Substantia nigra (tissue), 51 donors: ENCODE measurements at places on chromosomes 2 and 18.
A peak's percentile ranks its signal among the peaks of the same experiment; 100 is the strongest.

DNA sequence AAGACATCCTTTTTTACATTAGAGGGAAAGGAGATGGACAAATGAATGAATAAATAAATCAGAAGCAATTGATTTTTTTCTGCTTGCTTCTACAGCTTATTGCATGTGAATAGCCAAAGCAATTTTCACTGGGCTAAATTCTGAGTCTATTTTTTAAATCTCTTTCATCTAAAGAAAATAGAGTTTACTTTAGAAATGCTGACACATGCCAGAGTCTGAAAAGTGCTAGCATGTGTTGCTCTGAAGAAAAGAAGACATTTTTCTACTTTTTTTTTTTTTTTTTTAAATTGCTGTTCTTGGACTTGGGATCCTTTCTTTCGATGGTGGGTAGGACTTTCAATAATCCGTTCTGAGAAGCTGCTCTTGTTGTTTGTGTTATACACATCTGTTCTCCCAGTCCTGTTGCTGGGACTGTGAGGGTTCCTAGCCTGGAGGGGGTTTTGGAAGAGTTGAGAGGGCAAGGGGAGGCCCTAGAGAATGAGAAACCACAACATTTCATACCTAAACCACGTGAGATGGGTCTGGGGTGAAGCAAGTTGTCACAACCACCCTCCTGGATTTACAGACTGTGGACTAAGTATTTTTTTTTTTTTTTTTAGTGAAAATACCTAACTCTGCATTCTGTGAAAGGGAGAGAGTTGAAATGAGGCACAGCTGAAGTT is 193.5 kb downstream of the PRKCE start:
- no peak for DNase-seq

DNA sequence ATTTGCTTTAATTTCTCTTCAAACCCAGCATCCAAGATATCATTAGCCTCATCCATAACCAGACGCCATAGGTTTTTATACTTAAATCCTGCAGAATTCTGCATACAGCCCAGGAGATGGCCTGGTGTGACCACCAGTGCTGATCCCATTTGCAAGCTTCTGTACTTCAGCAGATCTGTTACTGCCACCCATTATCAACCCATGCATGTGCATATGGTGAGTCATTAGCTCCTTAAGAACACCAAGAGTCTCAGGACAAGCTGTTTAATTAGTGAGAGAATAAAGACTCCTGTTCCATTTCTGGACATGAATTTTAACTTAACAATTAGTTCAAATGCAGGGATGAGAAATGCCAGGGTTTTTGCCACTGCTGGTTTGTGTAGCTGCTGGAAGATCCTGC is 110.7 kb upstream of the TANK start:
- DNase-seq = no peak

DNA sequence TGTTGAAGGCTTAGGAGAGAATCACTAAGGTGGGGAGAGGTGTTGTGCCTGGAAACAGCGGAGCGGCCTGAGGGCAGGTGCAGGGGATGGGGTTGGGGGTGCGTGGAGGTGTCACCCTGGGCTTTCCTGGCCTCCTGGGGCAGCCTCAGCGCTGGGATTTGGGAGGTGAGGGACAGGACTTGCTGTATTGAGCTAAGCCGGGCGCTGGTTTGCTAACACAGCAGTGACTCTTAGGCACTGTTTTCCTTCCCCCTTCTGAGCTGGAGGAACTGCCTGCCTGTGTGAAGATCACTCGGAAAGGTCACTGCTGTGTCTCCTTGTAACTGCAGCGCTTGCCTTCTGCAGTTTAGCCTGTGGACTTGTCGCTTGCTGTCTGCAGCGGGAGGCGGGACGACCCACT is 21.2 kb downstream of the PRELID3A start:
- no peak for DNase-seq

GRCh38 chr2:62459672-62460071 is 46.3 kb downstream of the TMEM17 start:
- DNase-seq = no peak

- no peak for DNase-seq
Observed at GRCh38 chr18:9441061-9441460, 34.3 kb upstream of the RALBP1 start.

GRCh38 chr2:227608561-227609338 is 5.9 kb downstream of the SCYGR3 start:
- DNase-seq = no peak

DNA sequence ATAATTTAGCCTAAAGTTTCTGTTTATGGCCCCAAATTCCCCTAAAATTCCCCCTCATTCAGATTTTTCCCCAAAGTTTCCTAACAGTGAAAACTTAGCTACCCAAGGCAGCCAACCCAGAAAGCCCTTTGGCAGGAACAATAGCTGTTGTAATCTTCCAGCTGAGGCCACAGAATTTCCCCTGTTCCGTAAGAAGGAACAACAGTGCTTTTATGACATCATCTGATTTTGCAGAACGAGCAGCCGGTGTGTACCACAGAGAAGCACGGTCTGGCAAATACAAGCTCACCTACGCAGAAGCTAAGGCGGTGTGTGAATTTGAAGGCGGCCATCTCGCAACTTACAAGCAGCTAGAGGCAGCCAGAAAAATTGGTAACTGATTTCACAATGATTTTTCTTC is 6.3 kb downstream of the TNFAIP6 start:
- no peak for DNase-seq

DNA sequence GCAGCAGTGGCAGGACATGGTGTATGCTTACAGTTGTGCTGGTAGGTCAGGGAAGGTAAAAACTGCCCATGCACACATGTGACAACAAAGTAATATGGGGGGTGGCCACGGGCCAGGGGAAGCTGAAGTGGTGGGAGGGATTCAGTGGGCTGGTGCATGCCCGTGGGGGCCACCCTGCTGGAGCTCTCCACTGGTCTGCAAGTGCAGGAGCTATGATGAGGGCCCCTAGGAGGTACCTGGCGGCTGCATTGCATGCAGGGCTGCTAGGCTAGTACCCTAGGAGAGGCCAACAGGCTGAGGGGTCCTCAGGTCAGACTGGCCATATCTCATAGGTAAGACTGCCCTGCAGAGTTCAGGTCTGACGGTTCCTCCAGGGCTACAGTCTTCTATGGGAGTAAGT is 265.9 kb downstream of the NUP35 start:
- no peak for DNase-seq

DNA sequence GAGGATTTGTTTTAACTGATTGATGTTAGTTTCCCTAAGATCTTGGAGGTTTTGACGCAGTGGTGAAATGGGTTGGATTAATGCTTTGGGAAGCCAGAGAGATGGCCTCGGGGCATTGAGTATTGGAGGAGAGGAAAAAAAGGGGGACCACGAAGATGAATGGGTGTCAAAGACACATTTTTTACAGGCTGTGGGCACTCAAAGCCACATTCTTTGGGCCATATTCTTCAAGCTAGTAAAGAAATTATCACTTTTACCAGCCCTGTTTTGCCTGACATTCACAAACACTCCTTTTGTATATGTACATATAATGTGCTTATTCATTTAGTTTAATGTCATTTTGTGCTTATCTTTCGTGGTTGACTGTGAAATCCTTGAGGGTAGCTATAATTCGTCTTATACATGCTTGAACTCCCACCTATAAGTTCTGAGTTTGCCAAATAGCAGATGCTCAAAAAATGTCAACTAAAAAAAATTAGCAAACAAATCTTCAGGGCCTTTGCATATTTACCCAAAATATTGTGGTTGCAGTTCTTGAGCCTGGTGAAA is 146.3 kb downstream of the ARL6IP6 start:
- DNase-seq = no peak

- DNase-seq = no peak
Observed at GRCh38 chr2:130765464-130765863, 10.1 kb downstream of the AMER3 start.

- DNase-seq = peak; percentile 4
Observed at GRCh38 chr2:16869711-16870110, 204.1 kb upstream of the CYRIA start.

- DNase-seq = no peak
Observed at GRCh38 chr2:190546734-190547133, 12.2 kb upstream of the NEMP2 start.

DNA sequence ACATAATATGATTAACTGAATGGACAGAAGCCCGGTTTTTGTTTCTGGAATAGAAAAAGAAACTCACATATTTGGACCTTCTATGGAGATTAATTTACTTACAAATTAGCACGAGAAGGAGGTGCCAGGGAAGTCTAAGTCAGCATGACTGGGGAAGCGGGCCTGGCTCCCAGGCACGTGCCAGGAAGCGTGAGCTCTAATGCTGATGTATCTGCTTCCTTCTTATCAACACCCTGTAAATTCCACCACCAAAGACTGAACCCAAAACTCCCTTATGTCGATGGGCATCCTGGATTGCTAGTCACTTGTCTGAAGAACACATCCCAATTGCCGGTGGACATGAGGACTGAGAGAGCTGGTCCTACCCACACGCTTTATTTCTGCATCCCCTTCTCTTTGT is 134.5 kb downstream of the GALNT14 start:
- DNase-seq = no peak

DNA sequence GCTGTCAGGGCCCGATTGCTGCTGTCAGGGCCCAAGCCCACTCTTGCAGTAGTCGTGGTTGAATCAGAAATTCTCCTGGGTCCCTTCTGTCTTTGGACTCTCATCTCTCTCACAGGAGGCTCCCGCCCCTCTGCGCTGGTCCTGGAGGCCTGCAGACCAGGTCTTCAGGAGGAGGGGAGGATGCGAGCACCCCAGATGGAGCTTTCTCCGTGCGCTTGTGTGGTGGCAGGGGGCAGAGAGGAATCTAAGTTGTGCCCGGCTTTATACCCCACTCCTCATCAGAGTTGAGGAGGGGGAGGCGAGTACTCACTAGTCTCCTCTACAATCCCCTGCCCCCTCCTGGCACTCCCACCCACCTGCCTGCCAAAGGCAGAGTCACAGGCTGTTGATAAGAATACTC is 10.4 kb downstream of the EN1 start:
- no peak for DNase-seq

GRCh38 chr2:115635430-115635829 is 1193.0 kb downstream of the DPP10 start:
- no peak for DNase-seq

DNA sequence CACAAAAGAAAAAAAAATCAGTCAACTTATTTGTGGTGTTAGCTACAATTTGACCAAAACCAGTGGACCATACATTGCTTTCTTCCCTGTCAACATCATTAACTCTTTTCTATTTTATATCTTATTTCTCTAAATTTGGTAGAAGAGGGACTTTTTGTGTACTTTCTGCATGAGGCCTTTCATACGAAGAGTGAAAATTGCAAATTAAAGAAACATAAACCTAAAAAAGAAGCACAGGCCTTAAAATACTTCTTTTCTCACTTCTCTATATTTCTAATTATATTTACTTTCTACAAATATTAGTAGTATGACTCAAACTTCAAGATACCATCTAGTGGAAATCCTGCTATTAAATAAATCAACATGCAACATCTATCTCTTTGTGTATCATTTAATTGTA is 1073.4 kb upstream of the ZEB2 start:
- DNase-seq = no peak

DNA sequence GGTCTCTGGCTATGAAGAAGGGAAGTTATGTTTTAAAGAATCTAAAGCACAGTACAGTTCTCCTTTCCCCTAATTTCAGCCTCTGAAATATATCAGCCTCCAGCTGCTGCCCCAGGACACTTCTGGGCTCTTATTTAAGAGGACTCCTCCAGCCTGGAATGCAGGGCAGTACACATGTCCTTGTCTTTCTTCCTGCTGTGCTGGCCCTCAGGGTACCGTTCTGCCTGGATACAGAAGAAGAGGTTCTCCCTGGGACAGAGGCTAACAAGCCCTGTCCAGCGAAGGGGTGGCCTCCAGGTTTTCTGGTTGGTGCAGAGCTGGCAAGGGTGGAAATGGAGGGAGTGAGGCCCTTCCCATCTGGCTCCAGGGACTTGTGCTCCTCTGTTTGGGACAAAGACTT is 22.1 kb downstream of the MLPH start:
- no peak for DNase-seq
